ENCODE measurements at places on chromosomes 1 and 21.

- DNase-seq: peak; percentile 85
Observed at GRCh38 chr21:33588485-33589335, at the start of gene DONSON. Gene DONSON, minus strand, starts transcription at chr21:33588684. Its CDS starts 43 bp downstream, at chr21:33588641.

DNA sequence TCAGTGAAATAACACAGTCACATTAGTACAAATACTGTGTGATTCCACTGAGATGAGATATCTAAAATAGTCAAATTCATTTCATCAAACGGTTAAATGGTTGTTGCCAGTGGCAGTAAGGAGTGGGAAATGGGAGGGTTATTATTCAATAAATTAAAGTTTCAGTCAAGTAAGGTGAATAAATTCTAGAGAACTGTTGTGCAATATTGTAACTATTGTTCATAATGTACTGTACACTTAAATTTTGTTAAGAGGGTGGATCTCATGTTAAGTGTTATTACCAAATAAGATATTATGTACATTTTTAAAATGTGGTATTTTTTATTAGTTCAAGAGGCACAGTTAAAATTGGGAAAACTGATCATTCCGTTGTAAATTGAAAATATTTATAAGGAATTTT lies 463.3 kb upstream of the BRINP3 start:
- DNase-seq: no peak

- no peak for DNase-seq
Observed at GRCh38 chr1:212628813-212629415, 20.4 kb downstream of the ATF3 start.

DNA sequence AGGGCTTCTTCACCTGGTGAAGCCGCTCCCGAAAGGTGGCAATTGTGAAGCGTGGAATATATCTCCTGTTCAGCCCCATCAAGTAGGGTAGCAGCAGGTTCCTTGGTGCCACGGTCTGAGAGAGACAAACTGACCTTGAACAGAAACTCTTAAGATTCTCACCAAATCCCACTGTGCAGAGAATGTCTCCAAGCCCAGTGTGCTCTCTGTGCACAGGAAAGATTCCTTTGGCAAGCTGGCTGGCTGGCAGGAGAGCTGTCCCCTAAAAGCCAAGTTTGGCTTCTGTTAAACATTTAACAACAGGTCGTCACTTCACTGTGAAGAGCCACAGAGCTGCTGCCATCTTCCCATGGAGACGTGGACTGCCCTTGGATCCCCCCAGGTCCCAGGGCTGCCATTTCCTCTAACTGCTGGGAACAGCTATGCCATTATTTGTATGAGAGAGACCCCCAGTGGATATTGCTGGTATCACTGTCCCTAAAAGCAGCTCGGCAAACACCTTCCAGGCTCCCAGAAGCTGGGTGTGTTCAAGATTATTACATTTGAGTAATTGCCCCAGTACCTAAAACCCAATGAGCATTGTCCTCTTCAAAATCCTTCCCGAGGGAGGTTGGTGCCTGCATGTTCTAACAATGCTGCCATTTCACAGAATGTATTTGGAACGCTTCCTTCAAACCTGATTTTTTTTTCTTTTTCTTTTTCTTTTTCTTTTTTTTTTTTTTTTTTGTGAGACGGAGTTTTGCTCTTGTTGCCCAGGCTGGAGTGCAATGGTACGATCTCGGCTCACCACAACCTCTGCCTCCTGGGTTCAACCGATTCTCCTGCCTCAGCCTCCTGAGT lies 71.8 kb downstream of the CD58 start:
- DNase-seq: peak; percentile 56

DNA sequence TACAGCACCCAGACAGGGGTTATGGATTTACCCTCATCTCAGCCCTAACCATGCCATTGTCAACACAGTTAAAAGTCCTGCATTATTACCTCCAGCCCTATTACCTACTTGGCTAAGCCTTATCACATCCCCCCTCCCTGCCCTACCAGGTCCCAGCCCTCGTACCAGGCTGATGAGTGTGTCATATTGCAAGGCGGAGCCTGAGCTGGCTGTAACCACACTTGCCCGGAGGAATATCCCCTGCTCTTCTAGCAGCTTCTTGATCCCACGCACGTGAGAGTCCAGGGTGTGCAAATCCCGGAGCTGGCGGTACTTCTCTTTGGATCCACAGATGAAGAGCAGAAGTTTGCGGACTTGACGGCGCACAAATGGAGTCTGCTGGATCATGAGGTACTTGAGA lies 87.4 kb downstream of the UBR4 start:
- no peak for DNase-seq

GRCh38 chr1:55572878-55573734 lies 357.9 kb upstream of the USP24 start:
- no peak for DNase-seq

DNA sequence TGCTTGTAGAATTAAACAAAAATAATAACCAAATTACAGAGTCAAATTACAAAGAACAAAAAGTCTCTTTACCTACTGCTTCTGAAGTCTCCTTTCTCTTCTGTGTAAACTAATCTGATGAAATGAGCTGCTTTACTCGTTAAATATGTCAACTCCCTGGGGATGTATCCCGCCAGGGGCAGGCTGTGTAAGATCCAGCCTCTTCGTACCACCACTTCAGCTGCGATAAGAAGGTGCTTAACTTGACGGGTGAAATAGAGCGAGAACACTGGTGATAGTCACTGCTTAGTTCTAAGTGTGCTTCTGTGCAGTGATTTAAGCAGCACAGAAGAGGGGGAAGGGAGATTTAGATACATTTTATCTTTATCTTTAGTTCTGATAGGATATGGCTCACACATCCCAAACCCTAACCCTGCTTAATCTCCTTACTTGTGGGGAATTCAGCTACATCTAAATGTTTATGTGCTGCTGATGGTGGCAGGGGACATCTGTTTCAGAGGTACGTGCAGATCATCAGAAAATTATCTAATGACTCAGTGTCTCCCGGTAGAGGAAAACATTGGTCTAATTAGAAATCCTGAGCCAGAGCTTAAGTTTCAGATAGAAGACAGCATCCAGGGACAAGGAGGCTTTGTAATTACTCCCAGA lies 46.0 kb downstream of the RHOU start:
- peak; percentile 82 for DNase-seq

- no peak for DNase-seq
Observed at GRCh38 chr1:27090911-27091310, 64.0 kb downstream of the SLC9A1 start.

GRCh38 chr1:56508523-56508983 lies 70.8 kb downstream of the PLPP3 start:
- no peak for DNase-seq

DNA sequence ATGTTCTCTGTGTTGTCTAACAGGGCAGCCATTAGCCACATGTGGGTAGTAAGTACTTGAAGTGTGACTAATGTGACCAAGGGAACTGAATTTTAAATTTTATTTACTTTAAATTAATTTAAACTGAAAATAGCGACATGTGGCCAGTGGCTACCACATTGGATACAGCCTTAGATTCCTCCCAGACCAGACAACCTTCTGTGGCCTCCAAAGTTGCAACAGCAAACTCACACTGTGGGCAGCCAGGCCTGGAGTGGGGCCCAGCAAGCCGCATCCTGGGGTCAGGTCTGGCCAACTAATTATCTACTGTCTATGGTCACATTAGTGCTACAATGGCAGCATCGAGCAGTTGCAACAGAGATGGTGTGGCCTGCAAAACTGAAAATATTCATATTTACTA lies 11.7 kb downstream of the EIF2D start:
- DNase-seq: no peak

GRCh38 chr1:112841825-112842224 lies 114.2 kb downstream of the SLC16A1 start:
- no peak for DNase-seq

GRCh38 chr1:151867765-151868411 lies 14.4 kb upstream of the THEM5 start:
- DNase-seq: no peak

DNA sequence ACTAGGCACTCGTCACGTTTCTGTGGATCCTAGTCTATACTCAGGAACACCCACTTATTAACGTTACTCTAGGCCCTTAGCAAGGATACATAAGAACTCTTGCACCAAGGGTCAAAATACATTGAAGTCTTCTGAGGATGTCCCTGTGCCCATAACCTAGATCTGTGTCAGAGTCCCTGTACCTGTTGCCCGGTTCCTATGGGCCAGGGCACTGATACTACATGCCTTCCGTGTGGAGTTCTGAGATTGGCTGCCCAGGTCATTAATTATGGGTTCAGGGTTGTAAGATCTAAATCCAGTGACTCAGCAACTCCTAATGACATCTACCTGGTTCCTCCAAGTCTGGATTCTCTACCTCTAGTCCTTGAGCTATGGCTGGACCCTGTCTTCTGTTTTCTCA lies 69.5 kb downstream of the GPR137B start:
- no peak for DNase-seq

GRCh38 chr1:1157033-1157365 lies 16.7 kb upstream of the TTLL10 start:
- no peak for DNase-seq

DNA sequence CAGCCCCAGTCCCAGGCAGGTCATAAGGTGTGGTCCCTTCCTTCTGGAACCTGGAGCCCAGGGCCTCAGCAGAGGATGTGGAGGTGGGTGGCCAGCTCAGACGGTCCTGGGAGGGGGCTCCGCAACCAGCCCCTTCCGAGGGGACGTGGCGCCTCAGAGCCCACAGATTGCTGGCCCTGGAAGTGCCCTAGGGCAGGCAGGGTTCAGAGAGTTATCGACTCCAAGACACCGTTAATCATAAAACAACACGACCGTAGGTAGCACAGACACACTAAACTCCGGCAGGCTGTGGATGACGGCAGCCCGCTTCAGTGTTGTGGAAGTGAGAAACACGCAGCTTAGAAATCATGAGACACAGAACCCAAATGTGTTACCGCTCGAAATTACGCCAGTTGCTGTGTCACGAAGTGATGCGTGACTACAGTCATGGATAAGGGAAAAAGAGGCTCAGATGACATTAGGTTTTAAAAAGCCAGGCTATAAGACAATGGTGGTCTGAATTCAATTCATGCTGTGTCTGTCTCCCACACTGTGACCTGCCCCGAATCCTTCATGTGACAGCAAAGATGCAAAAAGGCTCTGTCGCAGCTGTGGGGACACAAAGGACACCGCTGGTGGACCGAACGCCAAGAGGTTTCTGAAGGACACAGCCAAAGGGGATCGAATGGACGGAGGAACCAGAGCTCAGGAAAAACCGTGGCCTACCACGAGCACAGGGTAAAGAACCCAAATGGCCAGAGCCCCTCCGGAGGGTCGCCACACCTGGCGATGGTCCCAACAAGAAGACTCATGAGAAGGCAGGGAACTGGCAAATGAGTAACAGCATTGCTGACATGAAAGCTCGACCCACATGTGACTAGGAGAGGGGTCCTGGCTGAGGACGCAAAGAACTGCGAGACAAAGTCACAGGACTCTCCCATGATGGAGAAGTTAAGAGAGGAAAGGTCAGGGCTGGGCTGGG lies 1.7 kb upstream of the SUMO3 start:
- no peak for DNase-seq

DNA sequence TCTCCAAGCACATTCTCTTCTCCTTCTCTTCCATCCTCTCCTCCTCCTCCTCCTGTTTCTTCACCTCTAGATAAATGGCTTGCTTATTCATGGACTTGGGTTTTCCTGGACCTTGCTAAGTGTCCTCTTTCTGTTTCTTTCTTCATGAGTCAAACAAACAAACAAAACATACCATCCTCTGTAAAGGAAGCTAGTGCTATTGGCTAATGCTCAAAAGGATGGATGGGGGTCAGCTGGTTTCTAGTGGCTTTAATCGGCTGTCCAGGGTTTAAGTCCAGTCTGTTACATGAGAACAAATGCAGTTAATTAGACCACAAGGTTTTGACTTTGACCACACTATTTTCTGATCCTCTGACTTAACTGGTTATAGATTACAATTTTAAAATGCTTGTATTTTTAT lies 83.8 kb upstream of the TSPAN2 start:
- DNase-seq: no peak

GRCh38 chr21:37204580-37204979 lies 62.6 kb downstream of the VPS26C start:
- no peak for DNase-seq

GRCh38 chr1:93625582-93626327 lies 55.9 kb downstream of the BCAR3 start:
- no peak for DNase-seq

GRCh38 chr1:157700732-157701131 lies at the start of gene FCRL3:
Gene FCRL3, minus strand, starts transcription at chr1:157700769. Its CDS starts 280 bp downstream, at chr1:157700489.
- no peak for DNase-seq

GRCh38 chr21:34590520-34590919 lies 24.4 kb downstream of the RCAN1 start:
- peak; percentile 92 for DNase-seq

DNA sequence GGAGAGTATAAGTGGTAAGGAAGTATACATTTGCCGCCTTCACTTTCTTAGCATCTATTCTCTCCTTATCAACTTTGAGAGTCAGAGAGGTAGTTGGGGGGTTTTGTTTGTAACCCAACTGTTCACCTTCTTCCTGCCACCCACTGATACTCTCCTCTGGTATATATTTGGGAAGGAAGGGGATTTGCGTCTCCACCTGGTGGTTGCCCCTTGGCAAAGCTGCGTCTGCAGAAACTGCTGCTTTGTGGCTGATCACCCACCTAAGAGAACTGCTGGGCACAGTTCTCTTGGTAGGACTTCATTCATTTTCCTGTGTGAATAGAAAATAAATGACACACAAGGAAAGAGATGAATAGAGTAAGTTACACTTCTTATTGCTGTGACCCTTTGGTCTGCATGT lies 87.0 kb downstream of the SYT14 start:
- DNase-seq: no peak

DNA sequence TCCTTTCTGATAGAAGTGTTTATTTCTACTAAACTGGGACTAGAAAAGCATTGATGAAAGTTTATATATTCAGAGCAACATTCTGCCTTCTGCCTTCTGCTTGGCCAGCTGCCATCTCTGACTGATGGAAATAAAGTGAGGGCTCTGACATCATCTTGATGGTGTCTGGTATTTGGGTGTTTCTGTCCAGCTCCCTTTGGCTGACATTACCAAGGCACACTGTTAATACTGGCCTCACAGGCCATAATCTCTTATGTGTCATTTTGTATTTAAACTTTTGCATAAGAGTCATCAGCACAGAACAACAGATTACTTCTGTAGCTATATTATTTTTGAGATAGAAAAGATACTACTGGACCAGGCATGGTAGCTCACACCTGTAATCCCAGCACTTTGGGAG lies 216.9 kb downstream of the RYR2 start:
- DNase-seq: no peak

Data from NCI-H187 (cell line).